Kasumi-1 (cell line): ENCODE measurements at places on chromosomes 12 and 14.

GRCh38 chr14:102316338-102316742, 3.2 kb upstream of the ZNF839 start:
- peak; percentile 51 for DNase-seq

DNA sequence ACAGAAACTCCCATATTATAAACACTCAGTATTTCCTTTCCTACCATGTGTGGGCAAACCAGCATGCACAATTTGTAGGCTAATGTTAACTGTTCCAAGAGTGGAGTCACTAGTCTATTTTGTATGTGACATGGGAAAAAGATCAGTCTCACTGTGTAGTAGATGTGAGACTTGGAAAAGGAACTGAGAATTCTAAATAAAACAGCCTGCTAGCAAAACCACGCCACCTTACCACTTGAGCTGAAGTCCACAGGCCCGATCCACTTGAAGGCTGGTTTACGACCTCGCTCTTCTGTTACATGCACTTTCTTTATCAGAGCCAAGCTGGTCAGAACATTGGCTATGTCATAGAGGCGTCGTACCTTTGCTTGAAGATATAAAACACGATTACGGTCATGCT, 22.5 kb downstream of the E2F7 start:
- no peak for DNase-seq

- DNase-seq = no peak
Observed at GRCh38 chr12:42076976-42077375, 67.7 kb downstream of the GXYLT1 start.

DNA sequence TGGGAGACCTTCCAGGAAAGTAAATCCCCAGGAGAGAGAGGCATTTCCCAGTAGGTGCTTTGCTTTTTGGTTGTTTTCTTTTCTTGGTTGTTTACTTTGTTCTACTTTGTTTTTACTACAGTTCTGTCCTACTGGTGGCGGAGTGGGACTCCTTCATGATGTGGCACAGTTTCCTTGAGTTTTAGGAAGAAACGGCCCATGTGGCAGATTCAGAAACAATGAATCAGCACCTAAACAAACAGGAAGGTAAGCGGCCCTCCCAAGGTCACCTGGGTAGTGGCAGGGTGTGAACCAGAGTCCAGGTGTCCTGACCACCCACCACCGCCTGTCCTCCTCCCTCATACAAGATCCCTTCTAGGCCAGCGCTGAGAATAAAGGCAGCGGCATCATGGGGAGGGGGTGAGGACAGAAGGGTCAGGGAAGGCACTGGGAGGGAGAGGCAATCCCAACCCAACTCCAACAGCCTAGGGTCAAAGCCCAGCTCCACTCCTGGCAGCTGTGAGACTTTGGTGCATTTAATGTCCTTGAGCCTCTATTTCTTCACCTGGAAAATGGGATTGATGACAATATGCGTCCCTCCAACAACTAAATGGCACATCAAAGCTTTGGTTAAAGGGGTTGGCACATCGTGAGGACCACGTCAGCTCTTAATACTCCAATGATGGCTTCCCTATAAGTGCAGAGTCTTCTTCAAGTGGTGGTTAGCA, 111.5 kb upstream of the BCL2L14 start:
- no peak for DNase-seq

DNA sequence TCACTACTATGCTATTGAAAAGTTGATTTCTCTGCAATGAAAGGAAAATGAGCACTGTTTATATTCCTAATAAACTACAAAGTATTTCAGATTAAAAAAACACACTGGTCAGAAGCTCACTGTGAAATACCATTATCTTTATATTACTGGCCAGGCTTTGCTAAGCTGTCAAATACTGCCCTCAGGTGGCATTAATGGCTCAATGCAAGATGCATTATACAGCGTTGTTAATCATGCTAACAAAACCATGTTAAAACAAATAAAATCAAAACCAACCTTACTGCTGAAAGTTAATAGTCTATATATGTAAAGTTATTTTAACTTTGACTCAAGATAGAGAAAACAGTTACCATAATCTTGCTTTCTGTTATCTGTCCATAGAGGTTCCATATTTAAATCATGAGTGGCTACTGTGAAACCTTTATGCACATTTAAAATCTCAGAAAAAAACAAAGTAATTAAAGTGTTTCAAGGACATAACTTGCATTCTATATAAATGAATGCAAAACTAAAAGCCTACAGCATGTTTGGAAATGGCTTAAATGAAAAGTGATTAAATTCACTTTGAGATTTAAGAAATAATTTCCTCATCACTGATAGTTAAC, 121.7 kb downstream of the RALGAPA1 start:
- peak; percentile 56 for DNase-seq

DNA sequence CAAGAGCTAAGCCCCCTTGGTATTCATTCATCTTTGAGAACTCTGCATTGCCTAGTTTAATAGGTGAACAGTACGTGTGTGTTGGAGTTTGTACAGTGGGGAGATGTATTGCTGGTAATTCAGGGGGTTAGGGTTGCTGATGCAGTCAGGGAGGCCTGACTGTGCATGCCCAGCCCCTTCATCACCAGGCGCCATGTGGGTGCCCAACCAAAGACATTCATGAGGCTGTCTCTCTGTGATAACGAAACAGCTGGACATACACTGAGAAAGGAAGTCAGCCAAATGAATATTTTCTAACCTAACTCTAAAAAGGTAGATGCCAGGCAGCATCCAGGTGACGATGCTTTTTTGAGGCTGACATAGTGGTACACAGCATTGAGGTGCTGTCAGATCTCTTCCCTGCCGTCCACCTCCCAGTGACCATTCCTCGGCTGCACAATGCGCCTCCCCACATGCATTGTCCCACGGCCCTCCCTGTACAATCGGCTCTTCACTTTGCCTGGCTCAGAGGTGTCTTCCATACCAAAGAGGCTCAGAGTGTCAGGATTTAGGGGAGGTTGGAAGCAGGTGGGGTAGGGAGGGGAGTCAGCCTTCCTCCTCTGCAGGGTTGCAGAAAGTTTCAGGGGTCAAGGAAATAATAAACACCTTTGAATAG, 19.0 kb downstream of the EML1 start:
- DNase-seq = no peak

DNA sequence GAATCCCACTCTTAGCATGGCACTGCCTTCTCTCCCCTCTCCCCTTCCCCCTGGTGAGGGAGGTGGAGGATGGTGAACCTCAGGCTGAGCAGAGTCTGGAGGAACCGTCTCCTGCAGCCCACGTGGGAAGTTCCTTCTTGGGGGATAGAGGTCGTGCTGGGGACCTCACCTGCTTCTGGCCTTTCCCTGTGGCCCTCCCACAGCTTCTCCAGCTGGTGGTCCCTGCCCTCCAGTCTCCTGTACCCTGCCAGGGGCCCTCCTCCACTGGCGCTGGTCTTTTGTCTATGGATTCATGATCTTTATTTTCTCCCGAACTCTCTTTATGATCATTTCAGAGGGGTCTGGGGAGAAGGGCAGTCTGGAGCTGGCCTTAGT, 9.0 kb upstream of the MTA1 start:
- DNase-seq = no peak
